ENCODE measurements at places on chromosomes 12 and 14.

- DNase-seq: no peak
Observed at GRCh38 chr12:107359382-107359781, 266.0 kb upstream of the CRY1 start.

- no peak for DNase-seq
Observed at GRCh38 chr12:108543652-108544051, 17.3 kb downstream of the SART3 start.

DNA sequence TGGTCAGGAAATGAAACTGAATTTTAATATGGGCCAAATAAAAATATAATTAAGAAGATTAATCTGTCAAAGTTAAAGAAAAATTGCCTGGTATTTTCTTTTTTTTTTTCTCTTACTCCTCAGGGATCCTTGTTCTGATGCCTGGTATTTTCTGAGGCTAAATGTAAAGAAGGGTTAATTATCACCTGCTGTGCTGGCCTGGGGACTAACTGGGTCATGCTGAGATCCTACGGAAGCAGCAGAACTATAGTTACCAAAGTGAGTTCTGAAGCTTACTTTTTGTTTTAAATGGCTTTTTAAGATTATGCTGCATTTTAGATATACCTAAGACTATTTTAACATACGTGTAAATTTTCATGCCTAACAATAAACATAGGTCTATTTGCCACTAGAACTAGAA, 23.3 kb downstream of the ZC2HC1C start:
- no peak for DNase-seq

GRCh38 chr14:64875350-64875749, 4.4 kb downstream of the SPTB start:
- DNase-seq: no peak

DNA sequence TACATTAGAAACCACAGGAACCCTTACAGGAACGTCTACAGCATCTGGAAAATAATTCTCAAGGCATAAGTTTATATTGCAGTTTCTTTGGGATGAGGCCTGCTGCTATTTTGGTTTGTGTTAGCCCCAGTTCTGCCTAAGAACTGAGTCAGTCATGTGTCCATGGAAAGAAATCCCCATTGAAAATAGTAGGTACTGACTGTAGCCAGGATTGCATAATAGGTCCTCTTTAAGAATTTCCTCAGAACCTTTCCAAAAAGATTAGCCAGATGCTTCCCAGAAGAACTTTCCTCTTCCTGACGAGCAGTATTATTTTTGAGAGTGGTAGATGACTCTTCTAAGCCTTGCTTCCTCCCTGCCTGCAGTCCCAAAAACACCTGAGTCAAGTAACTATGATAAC, 52.6 kb downstream of the RASSF8 start:
- no peak for DNase-seq

- no peak for DNase-seq
Observed at GRCh38 chr12:104115587-104115975, 22.4 kb downstream of the NFYB start.

DNA sequence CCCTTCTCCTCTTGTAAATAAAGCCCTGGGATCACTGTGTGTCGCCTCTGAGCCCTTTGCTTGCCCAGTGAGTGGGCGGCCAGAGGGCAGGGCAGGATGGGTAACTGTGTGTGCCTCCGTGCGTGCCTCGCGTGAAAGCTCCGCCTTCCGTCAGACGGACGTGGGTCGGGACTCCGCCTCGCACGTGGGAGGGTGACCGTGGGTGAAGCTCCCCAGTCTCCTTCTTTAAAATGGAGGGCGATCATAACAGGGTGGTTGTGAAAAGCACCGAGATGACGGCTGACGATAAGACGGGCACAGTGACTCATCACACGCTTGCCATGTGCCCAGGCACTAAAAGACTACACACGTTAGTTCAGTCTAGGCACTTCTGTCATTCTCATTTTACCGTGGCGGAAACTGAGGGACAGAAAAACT, 9.2 kb downstream of the PHB2 start:
- peak; percentile 96 for DNase-seq

DNA sequence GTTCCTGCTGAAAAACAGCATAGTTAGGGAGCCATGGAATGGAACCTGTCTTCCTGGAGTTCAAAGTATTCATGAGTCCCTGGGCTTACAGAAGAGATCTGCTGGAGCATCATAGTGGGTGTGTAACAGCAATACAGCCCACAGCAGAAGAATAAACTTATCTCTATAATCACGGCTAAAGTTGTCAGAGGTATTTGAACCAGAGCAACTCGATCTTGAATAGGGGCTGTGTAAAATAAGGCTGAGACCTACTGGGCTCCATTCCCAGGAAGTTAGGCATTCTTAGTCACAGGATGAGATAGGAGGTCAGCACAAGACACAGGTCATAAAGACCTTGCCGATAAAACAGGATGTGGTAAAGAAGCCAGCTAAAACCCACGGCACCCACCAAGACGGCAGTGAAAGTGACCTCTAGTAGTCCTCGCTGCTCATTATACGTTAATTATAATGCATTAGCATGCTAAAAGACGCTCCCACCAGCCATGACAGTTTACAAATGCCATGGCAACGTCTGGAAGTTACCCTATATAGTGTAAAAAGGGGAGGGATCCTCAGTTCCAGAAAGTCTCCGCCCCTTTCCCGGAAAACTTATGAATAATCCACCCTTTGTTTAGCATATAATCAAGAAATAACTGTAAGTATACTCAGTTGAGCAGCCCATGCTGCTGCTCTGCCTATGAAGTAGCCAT, 223.4 kb downstream of the PCNX1 start:
- no peak for DNase-seq

DNA sequence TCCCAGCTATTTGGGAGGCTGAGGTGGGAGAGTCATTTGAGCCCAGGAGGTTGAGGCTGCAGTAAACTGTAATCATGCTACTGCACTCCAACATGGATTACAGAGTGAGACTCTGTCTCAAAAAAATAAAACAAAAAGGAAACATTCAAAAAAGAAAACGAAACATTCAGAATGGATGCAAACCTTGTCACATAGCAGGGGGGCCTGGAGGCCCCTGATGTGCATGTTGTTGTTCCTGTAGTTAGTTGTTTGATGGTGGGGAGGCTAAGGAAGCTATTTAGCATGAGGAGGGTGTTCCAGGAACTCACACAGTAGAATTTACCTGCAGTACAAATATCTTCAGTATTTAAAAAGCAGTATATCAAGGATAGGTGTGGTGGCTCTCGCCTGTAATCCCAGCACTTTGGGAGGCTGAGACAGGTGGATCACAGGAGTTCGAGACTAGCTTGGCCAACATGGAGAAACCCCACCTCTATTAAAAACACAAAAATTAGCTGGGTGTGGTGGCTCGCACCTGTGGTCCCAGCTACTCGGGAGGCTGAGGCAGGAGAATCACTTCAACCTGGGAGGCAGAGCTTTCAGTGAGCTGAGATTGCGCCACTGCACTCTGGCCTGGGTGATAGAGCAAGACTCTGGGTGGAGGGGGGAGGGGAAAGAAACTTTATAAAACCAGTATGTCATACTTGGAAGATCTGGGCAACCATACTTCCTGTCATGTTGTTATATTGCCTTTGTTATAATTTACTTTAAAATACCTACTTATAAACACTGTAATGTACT, 17.6 kb upstream of the AEBP2 start:
- DNase-seq: no peak

GRCh38 chr12:111430433-111431353, 25.0 kb downstream of the SH2B3 start:
- peak; percentile 87 for DNase-seq

GRCh38 chr12:86154620-86155019, 101.6 kb downstream of the MGAT4C start:
- DNase-seq: no peak

DNA sequence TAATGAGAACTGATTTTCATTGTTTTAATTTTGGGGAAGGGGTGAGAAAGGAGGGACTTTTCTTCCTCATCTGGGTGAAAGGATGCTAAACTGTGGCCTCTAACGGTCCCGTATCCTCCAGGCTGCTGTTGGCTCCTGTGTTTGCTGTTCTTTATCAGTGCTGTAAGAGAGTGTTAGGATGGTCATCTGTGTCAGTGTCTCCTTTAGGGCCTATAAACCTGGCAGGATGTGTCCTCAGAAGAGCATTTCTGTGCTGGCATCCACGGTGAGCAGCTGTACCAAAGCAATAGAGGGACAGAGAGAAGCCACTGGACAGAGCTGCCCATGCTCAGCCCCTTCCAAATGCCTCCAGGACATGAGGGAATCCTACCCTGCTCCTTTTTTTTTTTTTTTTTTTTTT, 253.1 kb downstream of the ZFP36L1 start:
- DNase-seq: no peak

DNA sequence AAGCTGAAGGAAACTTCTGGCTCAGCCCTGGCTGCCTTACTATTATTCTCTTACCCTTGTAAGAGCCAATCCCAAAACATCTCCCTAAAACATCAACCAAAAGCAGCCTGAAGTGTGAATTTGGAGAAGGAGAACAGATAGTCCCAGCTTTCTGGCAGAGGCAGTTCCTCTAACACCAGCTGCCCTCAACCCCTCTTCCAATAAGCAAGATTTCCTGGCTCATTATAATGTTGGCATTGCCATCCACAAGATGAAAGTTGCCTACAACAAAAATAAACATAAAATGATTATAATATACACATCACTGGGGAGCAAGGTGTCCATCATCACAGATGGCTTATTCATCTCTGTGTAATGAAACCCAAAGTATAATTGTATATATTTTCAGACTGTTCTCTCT, 352.5 kb upstream of the CCDC196 start:
- no peak for DNase-seq

DNA sequence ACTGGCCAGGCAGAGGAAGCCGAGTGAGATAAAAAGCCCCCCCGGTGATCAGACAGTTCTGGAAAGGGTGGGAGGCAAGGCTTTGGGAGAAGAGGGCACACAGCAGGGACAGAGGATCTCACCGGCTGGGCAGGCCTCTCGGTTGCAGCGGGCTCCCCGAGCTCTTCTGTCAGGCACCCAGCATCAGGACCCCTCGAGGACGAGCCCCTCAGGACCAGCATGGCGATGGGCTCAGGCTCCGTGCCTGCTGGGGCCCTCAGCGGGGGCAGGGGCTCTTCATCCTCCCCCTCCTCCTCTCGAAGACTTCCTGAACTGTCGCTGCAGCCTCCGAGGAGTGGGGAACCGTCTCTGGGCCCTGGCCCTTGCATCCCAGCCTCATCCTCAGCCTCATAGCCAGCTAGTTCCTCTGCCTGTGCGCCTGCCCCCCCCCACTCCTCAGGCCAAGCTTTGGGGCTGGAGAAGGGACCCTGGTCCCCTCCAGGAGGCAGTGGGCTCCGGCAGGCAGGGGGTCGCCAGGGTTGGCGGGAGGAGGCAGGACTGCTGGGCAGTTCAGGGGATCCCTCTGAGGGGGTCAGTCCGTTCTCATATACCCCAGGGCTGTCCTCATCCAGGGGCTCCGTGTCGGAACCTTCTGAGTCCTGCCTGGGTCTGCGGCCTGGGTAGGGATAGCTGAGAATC, 3.4 kb upstream of the AP1G2 start:
- DNase-seq: peak; percentile 52

DNA sequence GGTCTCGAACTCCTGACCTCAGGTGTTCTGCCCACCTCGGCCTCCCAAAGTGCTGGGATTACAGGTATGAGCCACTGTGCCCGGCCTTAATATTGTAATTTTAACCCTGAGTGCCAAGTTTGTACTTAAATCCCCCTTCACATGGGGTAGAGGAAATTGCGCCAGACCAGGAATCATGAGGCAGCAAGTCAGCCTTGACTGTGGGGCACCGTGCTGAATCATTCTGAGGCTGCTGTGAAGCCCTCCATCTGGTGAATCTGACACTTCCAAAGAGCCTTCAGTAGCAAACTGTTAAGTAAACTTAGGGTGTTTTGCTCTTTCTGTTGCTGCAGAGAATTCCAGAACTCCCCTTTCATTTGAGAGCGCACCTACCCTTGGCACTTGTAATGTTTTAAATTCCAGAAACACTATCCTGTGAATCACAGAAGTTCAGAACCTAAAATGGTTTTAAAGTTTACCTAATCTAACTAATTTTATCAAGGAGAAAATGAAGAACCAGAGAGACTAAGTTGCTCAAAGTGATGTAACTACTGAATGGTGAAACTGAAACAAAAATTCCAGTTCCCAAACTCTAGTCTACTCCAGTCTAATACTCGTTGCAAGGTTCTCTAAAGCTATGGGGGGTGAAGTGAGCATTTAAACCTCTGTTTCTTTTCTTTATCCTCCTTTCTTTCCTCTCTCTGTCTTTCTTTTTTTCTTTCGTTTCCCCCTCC, 7.5 kb downstream of the HEBP1 start:
- DNase-seq: no peak

DNA sequence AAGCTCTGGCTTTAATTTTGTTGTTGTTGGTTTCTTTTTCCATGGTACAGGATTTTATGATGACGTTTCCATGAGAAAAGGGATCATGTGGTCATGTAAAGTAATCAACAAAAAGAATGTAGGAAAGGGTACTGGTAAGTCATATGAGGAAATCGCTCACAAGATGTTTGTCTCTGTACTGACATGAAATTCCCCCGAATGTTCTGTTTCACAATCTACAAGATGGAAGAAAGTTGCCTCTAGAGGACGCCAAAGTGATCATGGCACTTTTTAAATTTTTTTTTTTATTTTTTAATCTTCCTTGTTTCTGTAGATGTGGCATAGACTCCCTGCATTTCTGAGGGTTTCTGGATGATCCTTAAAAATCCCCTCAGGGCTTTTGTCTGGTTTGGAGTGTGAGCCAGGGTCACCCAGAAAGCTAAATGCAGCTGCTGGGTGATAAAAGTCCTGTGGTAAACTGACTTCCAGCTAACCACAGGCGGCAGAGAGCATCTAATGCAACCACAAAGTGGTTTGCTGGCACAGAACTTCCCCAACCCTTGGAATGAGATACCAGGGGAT, 393.5 kb downstream of the CCDC91 start:
- DNase-seq: no peak

GRCh38 chr14:24238123-24238522, 4.3 kb downstream of the TINF2 start:
- no peak for DNase-seq

DNA sequence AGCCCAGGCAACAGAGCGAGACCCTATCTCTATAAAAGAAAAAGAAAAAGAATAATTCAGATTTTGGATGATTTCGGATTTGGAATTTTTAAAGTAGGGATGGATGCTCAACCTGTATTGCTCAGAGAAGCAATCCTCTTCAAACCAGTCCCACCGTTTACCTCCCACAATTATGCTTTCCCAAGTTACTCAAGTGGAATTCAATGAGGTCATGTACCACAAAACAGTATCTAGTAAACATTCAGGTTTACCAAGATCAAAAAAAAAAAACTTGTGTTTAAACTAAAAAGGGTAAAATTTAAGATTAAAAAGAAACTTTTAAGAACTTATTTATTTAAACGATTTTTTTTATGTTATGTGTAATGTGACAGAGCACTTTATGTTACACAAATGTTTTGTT, 2.5 kb downstream of the KDM5A start:
- no peak for DNase-seq

DNA sequence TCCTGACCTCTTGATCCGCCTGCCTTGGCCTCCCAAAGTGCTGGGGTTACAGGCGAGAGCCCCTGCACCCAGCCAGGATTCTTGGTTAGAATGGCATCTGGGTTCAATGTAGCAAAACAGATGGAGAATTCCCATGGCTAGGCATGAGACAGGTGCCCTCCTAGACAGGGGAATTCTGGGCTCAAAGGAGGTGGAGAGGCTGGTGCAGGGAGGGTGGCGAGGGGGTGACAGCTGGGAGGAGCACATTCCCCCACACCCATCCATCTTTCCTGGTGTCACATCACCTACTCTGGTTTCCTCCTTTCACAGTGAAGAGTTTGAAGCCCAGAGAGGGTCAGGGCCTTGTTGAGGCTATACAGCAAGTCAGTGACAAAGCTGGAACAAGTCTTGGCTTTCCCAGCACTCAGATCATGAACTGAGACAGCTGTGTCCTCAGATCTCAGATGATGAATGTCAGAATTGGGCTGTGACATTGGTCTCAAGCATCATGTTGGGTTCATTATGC, 2.8 kb downstream of the SERPINA1 start:
- DNase-seq: no peak

- no peak for DNase-seq
Observed at GRCh38 chr14:59247801-59248584, 59.5 kb downstream of the DAAM1 start.
